ENCODE measurements at places on chromosomes 1 and 21.

DNA sequence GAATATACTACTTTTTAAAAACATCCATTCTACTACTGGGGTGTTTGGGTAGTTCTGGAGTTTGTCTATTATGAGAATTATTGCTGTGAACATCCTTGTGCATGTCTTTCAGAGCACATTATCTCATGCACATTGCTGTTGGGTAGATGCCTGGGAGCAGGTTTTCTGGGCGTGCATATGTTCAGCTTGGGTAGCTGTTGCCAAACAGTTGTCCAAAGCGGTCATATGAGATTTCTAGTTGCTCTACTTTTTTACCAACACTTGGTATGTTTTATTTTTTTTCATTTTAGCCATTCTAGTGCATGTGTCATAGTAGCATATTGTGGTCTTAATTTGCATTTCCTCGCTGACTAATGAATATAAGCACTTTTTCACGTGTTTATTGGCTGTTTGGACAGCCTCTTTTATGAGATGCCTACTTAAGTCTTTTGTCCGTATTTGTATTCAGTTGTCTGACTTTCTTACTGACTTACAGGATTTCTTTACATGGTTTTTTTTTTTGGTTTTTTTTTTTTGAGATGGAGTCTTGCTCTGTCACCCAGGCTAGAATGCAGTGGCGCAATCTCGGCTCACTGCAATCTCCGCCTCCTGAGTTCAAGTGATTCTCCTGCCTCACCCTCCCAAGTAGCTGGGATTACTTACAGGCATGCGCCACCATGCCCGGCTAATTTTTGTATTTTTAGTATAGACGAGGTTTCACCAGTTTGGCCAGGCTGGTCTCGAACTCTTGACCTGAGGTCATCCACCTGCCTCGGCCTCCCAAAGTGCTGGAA is 18.1 kb downstream of the ZDHHC18 start:
- DNase-seq: no peak

GRCh38 chr1:223737342-223737741 is 25.0 kb downstream of the CAPN2 start:
- DNase-seq: peak; percentile 25

- no peak for DNase-seq
Observed at GRCh38 chr1:41411229-41411628, 50.0 kb downstream of the FOXO6 start.

DNA sequence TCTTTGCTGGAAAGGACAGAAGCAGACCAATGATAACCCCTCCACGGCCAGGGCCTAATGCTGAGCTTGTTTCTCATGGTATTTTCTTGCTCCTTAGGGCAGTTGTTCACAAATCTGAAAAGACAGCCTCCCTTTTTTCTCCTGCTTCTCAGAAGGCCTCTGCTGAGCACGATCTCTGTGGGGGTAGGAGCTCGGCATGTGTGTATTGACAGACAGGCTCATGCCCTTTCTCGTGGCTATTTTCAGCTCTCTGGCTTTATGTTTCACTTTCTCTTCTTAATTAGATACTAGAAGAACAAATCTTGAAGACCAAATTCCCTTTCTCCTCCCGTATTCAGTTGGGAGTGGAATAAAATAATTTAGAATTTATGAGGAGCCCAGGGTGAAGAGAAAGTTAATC is 768 bp upstream of the RIIAD1 start:
- DNase-seq: no peak

DNA sequence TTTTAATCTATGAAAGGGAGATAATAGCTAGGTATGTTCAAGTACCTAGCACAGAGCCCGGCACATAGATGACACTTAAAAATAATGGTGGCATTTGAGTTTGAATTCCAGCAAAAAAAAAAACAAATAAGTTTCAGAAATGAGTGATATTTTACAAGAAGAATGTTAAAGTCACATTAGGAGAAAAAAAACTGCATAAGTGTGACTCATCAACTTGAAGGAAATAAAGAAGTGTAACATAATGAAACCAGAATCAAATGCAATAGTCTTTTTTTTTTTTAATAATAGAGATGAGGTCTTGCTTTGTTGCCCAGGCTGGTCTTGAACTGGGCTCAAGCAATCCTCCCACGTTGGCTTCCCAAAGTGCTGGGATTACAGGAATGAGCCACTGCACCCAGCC is 17.1 kb downstream of the DNASE2B start:
- no peak for DNase-seq

DNA sequence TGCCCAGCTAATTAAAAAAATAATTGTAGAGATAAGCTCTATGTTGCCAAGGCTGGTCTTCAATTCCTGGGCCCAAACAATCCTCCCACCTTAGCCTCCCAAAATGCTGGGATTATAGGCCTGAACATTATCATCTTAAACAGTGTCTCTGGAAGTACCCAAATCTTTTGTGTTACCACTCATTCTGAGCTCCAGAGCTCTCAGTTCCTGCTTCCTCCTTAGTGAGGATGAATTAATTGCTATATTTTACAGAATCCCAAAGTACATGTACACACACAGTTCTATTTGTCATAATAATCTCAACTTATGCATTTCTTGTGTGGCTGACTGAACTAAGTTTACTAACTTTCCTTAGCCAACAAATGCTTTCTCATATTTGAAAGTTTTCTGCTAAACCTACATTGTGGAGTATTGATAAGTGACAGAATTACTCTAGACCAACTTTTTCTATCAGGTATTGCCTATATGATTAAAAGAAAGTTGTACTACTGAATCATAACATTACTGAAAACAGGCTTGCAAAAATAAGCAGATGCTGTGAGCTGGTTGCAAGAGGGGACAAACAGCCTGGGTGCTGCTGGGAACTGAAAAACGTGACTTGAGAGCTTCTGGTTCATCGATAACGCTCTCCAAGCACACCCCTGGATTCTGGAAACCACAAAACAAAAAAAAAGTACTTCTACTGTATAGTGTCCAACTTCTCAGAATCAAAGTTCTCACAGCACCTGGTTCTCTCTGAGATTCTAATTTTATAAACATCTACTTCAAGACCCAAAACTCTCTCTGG is 15.3 kb downstream of the VAV3 start:
- no peak for DNase-seq

- DNase-seq: no peak
Observed at GRCh38 chr1:198849093-198849492, 210.3 kb downstream of the PTPRC start.

GRCh38 chr1:172391976-172392375 is 28.5 kb upstream of the C1orf105 start:
- no peak for DNase-seq

DNA sequence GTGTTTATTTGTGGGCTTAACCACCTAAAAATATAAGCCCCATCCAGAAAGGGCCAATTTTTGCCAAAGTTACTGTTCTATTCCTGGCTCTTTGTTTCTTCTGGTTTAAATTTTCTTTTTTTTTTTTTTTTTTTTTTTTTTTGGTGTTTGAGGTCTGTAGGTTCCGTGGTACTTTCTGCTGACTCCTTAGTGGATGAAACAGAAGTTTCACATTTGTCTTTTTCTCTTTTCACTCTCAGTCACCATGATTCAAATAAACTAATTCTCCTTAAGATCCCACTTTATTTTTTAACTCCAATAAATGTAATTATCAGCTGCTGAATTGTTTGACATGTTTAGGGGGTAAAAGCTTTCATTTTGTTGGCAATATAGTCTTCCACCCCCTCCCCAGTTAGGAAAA is 322.3 kb downstream of the CHRM3 start:
- DNase-seq: no peak

GRCh38 chr1:37875833-37876232 is 16.4 kb upstream of the MTF1 start:
- DNase-seq: no peak

- no peak for DNase-seq
Observed at GRCh38 chr1:170765712-170766330, 101.9 kb downstream of the PRRX1 start.

GRCh38 chr1:4485398-4485797 is 169.0 kb upstream of the AJAP1 start:
- DNase-seq: no peak

- DNase-seq: no peak
Observed at GRCh38 chr21:29943885-29944284, 4.1 kb upstream of the GRIK1 start.

DNA sequence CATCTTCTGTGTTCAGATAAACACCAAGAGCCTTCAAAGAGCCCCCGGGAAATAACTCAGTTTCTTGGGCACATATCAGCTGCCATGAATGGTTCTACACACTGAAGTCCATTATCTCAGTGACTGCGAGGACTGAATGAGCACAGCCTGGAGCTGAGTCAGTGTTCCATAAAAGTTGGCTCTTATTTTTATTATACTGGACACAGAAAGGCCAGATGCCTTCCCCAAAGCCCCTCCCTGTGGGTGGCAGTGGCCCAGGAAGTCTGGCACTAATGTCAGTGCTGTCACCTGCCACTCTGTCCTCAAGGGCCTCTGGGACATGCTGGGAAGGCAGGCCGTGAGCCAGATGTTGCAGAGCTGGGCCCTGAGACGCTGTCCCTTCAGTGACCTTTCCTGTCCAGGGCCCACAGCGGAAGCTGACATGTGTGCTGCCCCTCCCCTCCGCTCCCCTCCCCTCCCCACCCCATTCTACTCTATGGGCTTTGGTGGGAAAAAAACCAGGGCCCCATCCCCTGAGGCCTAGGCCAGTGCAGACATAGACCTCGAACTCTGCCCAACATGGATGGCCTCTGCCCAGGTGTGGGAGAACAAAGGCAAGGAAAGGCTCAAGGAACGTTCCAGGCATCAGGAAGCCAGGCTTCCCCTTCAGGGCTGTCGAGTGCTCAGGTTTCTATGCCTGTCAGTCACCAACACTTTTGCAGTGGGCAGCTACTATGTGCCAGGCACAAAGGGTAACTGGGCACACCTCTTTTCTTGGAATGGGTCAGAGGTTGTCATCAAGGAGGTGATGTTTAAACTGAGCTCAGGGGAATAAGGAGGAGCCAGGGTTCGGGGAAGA is 22.4 kb upstream of the NPPB start:
- peak; percentile 39 for DNase-seq

- DNase-seq: no peak
Observed at GRCh38 chr1:105485207-105485606, 1571.3 kb upstream of the PRMT6 start.

- no peak for DNase-seq
Observed at GRCh38 chr1:24636661-24637357, 6.3 kb upstream of the SRRM1 start.

GRCh38 chr21:39441502-39442475 is 3.8 kb downstream of the LCA5L start:
- DNase-seq: peak; percentile 40

DNA sequence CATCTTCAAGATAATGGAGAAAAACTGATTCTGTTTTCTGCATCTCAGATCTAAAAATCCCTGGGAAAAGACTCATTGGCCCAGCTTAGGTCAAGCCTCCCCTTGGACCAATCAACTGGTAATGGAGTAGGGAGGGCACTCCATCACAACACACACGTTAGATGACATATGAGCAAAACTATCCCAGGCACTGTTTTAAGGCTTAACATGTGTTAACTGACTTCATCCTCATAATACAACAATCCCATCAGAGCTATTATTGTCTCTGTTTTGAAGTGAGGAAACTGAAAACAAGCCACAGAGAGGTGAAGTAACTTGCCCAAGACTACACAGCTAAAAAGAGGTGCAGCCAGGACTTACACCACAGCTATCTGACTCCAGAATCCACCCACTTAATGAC is 14.7 kb upstream of the CITED4 start:
- DNase-seq: no peak

GRCh38 chr1:233252441-233252840 is 43.1 kb downstream of the PCNX2 start:
- no peak for DNase-seq

DNA sequence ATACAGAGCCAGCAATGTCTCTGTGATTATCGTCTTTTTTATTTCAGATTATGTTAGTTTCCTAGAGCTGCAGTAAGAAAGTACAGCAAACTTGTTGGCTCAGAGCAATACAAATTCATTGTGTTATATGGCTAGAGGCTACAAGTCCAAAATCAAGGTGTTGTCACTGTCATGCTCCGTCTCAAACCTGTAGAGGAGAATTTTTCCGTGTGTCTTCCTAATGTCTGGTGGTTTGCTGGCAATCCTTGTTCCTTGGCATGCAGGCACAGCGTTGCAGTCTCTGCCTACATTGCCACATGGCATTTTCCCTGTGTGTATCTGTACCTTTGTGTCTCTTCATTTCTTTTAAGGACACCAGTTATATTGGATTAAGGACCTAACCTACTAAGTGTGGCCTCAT is 244.4 kb downstream of the LRRIQ3 start:
- DNase-seq: no peak

- no peak for DNase-seq
Observed at GRCh38 chr1:241271427-241271826, 85.6 kb downstream of the RGS7 start.

GRCh38 chr21:24014381-24014780 is 1592.9 kb downstream of the MRPL39 start:
- no peak for DNase-seq

- DNase-seq: no peak
Observed at GRCh38 chr1:16053781-16054502, 10.4 kb downstream of the CLCNKB start.

GRCh38 chr1:99306644-99307043 is 42.4 kb downstream of the PLPPR4 start:
- DNase-seq: no peak

- DNase-seq: no peak
Observed at GRCh38 chr21:41993744-41994143, 16.4 kb downstream of the ZBTB21 start.

DNA sequence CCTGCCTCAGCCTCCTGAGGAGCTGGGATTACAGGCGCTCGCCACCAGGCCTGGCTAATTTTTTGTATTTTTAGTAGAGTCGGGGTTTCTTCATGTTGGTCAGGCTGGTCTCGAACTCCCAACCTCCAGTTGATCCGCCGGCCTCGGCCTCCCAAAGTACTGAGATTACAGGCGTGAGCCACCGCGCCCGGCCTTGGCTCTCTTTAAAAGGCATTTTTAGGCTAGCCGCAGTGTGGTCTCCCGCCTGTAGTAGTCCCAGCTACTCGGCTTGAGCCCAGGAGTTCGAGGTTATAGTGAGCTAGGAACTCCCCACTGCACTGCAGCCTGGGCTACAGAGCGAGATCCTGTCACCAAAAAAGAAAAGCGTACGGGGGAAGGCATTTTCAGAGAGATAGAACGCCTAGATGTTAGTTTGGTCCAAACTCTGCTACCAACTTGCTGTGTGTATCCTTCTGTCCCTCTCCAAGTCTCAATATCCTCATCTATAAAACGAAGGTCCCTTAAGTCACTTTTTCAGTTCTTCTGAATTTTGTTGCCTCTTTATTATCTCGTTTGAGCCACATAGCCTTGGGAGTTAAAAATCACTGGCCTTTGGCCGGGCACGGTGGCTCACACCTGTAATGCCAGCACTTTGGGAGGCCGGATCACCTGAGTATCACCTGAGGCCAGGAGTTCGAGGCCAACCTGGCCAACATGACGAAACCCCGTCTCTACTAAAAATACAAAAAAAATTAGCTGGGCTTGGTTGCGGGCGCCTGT is 734 bp downstream of the MED18 start:
- peak; percentile 21 for DNase-seq

DNA sequence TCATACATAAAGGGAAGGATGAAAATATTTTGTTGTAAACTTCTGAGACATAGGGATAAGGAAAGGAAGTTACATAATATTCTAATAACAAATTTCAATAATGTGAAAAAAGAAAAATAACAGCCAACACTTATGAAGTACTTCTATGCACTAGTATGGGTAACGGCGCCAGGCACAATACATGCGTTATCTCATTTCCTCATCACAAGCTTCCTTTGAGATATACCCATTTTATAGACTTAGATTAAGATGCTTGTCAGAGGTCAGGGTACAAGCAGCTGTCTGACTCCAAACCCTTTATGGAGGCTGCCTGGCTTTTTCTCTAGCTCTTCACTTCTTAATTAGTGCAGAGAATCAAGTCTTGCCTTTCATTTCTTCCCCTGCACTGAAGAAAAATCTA is 41.3 kb downstream of the TCP10L start:
- no peak for DNase-seq

- no peak for DNase-seq
Observed at GRCh38 chr1:184020855-184021254, 16.7 kb downstream of the COLGALT2 start.

Data from glutamatergic neuron (in vitro differentiated cells).